T-helper 2 cell (primary cell): ENCODE measurements at places on chromosomes 11 and 22.

DNA sequence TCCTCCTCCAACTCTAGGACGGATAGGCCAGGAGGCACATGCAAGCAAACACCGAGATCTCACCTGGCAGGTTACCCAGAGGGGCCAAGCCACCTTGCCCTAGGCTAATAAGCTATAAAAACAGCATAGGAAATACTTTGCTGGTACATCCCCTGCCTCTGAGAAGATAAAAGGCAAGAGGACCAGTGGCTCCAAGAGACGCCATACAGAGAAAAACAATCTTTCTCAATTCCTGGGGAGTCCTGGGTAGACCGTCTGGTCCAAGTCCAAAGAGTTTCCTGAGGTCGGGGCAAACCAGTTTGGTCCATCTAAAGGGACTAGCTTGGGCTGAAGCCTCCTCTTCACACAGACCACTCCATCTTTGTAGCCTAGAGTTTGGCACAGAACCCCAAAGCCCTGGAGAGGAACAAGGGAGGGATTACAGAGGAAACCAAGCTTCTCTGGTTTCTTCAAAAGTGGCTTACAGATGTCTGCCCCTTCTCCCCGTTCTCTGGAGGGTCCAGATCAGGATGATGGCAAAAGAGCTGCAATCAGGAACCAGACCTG, 40.4 kb downstream of the NUMA1 start:
- no peak for DNase-seq

GRCh38 chr11:75578977-75579376, 16.9 kb downstream of the SERPINH1 start:
- no peak for DNase-seq

- DNase-seq = no peak
These were observed 484.9 kb downstream of the NTM start for GRCh38 chr11:131855320-131855719.

- DNase-seq = no peak
These were observed 125.3 kb upstream of the CADM1 start for GRCh38 chr11:115629456-115630015.

DNA sequence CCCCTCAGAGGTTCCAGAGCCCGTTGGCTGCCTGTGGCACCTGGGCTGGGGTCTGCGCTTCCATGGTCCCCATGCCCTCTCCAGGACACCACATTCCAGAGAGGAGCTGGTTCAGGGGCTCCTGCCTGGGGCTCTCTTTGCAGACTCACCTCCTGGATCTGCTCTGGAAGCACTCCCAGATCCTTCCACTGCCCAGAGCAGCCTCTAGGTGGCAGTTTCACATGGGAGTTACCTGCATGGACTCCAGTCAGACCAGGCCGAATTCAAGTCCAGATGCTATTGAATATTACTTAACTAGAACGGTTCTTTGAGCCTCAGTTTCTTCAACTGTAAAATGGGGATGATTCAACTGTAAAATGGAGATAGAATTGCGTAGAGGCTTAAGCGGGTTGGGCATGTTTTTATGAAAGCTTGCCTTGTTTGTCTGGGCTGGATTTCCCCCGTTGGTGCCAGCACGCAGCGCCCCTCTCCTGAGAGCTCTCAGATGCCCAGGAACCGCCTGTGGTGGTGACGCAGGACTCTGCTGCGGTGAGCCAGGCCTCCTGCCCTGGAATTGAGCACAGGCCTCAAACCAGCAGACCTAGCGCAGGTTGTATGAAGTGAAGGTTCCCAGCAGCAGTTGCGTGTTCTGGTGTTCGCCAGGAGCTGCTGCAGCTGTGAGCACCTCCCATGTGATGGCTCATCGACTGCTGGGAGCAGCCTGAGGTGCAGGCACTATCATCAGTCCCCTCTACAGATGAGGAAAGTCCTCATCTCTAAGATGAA, 44.2 kb downstream of the LMO1 start:
- no peak for DNase-seq

DNA sequence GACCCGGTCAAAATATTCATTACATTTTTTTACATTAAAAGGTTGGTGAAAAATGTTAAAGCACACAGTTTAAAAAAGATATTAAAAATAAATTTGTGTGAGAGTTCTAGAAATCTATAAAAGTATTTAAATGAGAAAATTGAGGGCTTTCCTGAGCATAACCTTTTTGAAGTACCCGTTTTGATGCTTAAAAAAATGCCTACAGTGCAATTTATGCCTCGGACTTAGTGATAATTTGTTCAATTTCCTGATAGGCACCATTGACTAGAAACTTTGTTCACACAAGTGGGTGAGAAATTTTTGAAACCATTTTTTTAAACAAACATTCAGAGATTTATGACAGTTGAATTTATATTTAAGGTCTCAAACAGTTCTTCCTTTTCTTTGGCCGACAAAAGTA, 29.7 kb upstream of the B3GAT1 start:
- DNase-seq = no peak

DNA sequence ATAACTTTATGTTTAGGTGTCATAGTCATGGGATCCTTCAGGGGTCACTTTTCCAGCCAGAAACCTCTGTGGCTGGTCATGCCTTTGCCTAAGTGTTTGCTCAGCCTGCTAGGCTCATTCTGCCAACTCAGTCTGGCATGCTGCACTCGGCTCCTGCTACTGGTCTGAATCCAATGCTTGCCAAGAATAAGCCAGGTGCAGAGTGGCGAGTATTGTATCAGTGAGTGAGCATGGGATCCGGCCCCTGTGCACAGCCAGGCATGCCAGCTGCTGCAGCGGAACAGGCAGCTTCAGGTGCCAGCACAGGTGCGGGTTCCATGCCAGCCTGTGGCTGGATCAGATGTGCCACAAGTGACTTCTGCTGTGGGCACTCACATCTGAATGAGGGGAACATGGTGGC, 1269.3 kb upstream of the CNTN5 start:
- no peak for DNase-seq

DNA sequence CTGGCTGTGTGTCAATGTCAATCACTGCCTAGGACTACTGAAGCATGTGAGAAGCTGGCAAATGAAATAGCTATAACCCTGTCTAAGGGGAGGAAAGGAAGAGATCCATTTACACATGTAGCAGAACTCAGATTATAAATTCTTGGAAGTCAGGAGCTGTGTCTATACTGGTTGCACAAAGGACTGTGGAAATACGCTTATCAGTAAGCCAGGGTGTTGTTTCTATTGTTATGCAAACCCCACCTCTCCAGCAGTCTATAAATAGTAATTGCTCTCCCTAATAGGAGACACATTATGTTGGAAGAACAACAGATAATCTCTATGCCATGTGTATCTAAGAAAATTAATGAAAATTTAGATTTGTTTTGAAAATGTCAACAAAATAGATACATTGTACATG, 693.4 kb upstream of the CCDC90B start:
- DNase-seq = no peak

DNA sequence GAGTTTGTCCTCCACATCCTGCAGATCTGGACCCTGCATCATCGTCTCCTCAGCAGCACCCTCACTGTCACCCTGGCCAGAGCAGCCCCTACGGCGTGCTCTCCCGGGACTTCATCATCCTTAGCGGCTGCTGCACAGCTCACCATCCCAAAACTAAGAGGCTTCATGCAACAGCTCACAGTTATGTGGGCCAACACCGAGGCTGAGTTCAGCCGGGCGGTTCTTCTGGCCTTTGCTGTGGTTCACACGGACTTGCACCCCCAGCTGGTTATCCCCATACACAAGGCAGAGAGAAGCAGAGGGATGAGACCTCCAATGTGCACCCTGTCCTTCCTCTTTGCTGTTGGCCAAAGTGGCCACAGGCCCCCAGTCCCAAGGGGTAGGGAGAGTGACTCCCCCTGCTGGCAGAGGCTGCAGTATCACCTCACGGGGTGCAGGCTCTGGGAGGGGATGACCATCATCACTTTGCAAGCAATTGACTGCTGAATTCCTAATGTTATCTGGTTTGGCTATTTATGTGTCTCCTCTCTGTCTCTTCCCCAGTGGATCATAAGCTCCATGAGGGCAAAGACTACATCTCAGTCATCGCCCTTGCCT, 276.8 kb downstream of the BRD1 start:
- DNase-seq = no peak

GRCh38 chr11:66159324-66159984, 89.4 kb downstream of the PACS1 start:
- no peak for DNase-seq

DNA sequence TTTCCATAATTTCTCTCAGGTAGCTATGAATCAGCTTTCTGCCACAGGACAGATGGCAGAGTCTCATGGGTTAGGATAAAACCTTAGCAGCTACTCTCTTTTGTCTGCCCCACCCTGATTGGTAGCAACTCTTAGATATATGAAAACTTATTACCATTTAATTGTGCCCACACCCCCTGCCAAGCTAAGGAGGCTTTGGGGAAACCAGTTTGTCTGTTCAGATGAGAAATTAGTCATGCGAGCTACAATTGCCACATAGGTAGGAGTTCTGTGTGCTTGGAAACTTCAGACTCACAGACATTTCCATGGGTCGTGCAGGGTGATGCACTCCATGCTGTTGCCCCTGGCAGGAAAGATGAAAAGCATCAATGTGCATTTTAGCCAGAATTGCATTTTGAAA, 39.9 kb downstream of the CD44 start:
- DNase-seq = no peak

GRCh38 chr22:46432164-46433068, 96.9 kb downstream of the TRMU start:
- DNase-seq = no peak

DNA sequence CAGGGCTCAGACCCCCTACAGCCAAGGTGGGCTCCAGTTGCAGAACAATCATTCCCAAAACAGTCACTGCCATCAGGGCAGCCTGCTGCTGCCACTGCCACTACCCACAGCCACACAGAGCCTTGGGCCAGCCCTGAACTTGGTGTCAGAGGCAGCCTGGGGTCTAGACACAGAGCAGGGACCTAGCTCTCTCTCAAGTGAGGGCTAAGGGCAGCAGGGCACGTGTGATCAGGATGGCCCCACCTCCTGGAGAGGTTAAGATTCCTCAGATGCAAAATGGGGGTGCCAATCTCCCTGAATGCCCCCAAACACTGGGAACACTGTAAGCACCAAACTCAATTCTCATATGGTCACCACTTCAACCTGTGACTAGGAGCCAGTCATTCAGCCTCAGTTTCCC, 15.6 kb downstream of the CABP7 start:
- DNase-seq = no peak

DNA sequence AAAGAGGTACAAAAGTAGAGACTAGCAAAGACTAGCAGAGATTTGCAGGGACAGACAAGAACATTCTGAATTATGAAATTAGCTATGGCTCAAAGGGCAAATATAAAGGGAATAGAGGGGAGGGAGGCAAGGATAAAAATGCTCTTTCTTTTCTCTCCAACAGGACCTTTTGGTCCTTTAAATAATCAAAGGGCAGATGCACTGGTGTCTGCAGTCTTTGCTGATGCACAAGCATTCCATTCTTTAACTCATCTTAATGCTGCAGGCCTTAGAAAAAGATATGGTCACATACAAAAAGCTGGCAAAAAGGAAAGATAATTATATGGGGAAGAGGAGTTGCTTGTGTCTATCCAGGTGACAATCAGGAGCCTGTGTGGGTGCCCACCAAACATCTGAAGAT, 53.6 kb upstream of the SC5D start:
- DNase-seq = no peak

GRCh38 chr11:75272821-75273301, 32.3 kb downstream of the TPBGL start:
- no peak for DNase-seq

DNA sequence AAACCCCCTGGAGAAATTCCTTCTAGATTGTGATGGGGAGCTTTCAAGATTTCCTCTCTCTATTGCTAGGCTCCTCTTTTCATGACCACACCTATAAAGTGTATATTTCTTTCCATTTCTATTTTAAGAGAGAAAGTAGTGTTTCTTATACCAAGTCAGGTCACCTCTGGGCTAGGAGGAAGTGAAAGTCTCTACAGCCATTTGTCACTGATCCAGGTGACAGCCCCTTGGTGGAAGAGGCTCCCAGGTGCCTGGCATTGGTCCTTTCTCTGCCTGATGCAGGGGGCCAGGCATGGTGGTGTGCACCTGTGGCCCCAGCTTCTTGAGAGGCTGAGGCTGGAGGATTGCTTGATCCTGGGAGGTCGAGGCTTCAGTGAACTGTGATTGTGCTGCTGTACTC, 64.7 kb downstream of the DHCR7 start:
- DNase-seq = no peak

GRCh38 chr11:46431211-46431610, 39.6 kb upstream of the CHRM4 start:
- no peak for DNase-seq

DNA sequence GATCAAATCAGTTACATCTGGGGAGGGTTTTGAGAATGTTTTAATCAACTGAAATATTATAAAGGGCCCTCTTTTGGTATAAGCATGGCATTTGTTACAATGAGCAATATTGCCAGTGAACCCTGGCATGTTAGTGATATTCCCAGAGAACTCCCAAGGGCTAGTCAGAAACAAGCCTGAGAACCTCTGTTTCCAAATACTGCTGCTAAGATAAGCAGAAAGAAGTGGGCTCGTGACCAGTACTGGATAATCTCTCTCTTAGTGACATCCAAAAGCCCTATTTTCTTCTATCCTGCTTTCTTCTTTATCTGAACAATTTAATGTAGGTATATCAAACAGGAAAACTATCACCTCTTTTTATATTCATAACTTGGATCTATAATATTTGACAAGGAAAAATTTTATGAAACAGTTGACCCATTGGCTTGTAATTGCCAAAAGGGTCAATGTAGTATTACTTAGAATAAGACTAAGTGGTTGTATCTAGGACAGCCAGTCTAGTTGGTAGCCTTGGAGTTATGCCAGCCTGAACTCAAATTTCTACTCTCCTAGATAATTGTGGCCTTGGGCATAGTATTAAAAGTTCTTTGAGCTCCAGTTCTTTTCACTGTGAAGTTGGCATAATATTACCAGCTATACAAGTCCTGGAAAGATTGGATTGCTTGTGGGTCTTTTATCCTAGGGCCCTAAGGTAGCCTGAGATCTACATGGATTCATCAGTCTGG, 15.7 kb downstream of the CAT start:
- DNase-seq = no peak

- DNase-seq = no peak
These were observed 26.2 kb downstream of the FSHB start for GRCh38 chr11:30257058-30257457.

- DNase-seq = no peak
These were observed 95.7 kb upstream of the VPREB1 start for GRCh38 chr22:22148905-22149304.

DNA sequence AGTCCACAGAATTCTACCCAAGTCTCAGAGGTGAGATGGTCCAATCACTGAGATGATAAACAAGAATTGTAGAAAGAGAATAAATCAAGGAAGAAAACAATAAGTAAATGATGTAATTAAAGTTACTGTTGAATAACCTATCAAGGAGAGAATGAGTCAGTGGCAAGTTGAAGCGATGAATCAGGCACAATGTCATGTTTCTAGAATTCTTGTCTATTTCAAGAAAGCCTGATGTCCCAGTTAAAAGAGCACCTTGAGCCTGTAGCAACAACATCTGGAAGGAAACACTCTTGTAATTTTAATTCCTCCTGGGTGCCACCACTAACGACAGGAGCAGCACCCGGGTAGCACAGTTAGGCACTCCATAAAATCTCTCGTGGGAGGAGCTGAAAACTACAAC, 67.9 kb upstream of the SLC35C1 start:
- DNase-seq = no peak

- no peak for DNase-seq
These were observed 27.7 kb downstream of the ARFGAP2 start for GRCh38 chr11:47148903-47149531.
